ENCODE measurements at places on chromosomes 2 and 18. TPM values are rescaled to one million over a fixed set of nuclear protein-coding genes. Genes with fewer than 3 reads are reported as not detected.

- DNase-seq, result no peak
These were observed 934.5 kb downstream of the CNTNAP5 start for GRCh38 chr2:124959581-124959980.

GRCh38 chr18:39796393-39796792, 2158.6 kb upstream of the PIK3C3 start:
- peak; percentile 22 for DNase-seq

- DNase-seq, result no peak
These were observed 312.9 kb upstream of the REV1 start for GRCh38 chr2:99802734-99803133.

DNA sequence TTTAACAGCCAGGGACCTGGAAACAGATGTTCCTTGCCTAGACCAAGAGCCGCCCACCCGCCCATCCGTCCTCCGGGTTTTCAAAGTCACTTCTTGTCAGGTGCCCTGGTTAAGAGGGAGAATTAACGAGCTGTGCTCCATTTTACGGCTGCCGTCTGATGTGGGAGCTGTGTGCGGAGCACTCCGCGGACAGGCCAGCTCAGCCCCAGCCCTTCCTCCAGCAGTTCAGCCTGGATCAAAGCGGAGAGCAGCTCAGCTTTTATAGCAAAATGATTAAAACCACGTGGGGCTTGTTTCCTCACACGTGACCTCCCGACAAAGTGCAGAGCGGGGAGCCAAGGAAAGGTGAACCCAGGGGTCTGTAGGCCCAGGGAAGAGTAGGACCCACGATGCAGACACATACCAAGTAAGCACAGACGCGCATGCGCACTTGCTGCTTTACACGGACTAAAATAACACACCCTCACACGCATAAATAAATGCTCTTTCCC, 46.1 kb upstream of the PKDCC start:
- peak; percentile 56 for DNase-seq

GRCh38 chr18:41982942-41983660, 28.1 kb downstream of the PIK3C3 start:
- DNase-seq, result no peak

DNA sequence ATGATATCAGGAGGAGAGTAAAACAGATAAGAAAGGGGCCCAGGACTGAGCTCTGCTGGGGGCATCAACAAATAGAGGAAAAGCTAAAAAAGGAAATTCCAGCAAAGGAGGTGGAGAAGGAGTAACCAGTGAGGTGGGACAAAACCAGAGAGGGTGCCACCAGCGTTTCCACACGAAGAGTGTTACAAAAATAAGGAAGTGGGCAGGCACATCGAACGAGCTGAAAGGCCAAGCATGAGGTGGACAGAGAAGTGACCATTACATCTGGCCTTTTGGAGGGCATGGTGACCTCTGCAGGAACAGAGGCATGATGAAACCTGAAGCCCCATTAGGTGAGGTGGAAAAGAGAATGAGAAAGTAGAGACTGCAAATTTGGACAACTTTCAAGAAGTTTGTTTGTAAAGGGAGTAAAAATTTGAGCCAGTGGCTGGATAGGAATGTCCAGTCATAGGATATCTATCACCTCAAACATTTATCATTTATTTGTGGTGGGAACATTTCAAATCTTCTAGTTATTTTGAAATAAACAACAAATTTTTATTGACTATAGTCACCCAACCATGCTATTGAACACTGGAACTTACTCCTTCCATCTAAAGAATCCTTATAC, 18.4 kb upstream of the VIT start:
- no peak for DNase-seq

DNA sequence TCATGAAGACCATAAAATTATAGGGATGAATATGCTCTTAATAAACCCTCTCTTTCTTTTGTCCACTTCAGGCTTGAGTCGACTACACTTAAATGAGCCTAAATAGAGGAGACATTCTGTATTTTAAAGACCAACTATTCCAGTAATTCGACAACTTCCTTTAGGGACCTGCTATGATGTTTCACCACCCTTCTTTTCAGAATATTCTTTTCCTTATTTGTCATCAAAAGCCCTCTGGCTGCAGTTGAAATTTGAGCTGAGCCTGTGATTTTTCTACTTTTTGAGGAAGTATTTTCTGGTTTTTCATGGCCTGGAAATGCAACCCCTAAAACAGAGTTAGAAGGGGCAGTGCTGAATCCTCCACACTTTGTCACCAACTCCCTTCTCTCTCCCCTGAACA, 287.0 kb downstream of the EPHA4 start:
- DNase-seq, result no peak

- DNase-seq, result no peak
These were observed 19.2 kb upstream of the SPATA3 start for GRCh38 chr2:230976671-230977171.

GRCh38 chr18:78492064-78492812, 487.4 kb upstream of the SALL3 start:
- no peak for DNase-seq

DNA sequence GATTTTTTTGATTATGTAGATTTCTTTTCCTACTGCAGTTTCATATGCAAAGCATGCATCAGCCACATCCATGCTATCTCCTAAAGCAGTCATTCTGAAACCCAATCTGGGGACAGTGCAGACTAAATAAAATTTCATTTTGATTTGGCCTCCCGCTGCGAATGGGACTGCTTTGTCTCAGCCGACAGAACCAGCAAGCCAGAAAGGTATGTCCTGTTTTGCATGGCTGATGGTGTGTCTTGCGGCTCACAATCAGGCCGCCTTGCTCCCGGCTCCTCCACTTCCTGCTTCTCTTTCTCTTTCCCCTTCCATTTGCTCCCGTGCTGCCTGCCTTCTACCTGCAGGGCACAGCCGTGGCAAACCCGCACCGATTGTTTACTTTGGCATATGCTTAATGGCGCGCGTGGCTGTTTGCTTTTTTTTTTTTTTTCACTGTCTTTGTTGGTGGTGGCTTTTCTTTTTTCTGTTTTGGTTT, 419.6 kb upstream of the POU3F3 start:
- DNase-seq, result no peak

DNA sequence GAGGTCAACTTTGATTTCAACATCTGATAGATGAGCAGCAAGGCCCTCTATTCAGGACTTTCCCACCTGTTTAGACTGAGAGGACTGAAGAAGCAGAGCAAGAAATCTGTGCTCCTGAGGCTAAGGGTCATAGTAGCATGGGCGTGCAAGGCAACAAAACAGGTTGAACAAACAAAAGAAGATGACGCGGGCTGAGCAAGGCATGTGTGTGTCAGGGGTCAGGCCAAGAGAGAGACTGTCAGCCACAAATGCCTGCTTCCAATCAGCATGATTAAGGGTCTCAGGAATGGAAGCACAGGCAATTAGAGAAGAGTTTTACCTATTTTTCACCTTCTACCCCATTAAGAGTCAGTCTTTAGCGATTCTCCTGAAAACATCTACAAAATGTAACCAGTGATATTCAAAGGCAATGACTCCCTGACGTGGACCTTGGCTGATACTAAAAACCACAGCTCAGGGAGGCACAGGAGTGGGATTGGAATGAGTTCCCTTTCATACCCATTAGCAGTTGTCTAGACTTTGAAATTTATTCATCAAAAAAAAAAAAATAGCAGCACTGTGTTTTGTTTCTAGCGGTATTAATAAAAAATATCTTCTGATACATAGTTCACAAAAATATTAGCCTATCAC, 81.9 kb downstream of the DYNAP start:
- no peak for DNase-seq

GRCh38 chr18:10247742-10248082, 206.7 kb upstream of the APCDD1 start:
- DNase-seq, result no peak

Gene EMX1
- total RNA-seq, result not detected

Gene TRIP12
- total RNA-seq, result 181 TPM

Gene TTN
- 0.60 TPM for total RNA-seq

Gene RNF152
- 180 TPM for total RNA-seq

Gene CFAP65
- not detected for total RNA-seq

Data from lung microvascular endothelial cell (primary cell).